ENCODE measurements at places on chromosomes 1 and 21.
A peak's percentile ranks its signal among the peaks of the same experiment; 100 is the strongest.

GRCh38 chr1:75310067-75310466 is 175.9 kb downstream of the LHX8 start:
- DNase-seq, result no peak

DNA sequence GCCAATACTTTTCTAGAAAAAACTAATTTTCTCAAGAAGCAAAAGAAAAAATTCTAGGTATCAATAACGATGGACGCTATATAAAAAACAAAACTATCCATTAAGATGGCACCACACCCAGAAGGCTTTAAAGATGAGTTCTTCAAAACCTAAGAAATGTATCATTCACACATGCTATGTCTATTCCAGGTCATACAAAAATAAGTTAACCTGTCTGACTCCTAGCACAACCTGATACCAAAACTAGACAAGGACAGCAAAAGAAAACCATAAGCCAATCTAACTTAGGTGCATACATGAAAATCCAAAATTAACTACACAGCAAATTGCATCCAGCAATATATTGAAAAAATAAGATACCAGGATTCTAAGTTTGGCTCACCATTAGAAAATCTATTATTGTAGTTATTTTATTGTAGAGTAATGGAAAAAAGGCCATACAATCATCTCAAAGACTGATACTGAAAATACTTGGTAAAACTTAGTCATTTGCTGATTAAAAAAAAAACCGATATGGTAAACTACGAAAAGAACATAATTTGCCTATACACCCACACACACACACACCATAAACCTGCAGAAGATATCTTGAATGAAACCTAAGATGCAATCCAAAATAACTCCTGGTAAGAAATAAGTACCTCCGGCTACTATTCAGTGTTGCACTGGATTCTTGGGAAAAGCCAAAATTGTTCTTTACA is 55.0 kb downstream of the TRAF5 start:
- no peak for DNase-seq

DNA sequence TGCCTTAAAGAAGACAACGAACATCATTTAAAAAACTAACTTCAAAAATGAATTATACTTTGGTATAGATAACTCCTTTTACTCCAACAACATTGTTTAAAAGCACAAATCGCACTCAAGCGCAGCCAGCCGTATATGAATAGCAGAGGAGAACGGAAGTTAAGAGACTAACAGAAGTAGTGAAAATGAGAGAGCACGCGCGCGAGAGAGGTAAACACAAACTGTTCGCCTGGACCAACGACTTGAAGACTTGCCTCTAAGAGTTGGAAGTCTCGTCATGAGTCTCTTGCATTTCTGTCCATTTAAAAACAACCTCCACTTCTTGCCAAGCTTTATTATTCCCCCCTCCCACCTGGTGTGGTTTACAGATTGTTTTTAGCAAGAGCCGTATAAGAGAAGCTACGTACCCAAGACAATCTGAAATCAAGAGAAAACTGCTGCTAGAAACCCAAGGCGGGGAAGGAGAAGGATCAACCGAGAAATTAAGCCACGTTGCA is 479 bp downstream of the SELENOF start:
- DNase-seq, result no peak

DNA sequence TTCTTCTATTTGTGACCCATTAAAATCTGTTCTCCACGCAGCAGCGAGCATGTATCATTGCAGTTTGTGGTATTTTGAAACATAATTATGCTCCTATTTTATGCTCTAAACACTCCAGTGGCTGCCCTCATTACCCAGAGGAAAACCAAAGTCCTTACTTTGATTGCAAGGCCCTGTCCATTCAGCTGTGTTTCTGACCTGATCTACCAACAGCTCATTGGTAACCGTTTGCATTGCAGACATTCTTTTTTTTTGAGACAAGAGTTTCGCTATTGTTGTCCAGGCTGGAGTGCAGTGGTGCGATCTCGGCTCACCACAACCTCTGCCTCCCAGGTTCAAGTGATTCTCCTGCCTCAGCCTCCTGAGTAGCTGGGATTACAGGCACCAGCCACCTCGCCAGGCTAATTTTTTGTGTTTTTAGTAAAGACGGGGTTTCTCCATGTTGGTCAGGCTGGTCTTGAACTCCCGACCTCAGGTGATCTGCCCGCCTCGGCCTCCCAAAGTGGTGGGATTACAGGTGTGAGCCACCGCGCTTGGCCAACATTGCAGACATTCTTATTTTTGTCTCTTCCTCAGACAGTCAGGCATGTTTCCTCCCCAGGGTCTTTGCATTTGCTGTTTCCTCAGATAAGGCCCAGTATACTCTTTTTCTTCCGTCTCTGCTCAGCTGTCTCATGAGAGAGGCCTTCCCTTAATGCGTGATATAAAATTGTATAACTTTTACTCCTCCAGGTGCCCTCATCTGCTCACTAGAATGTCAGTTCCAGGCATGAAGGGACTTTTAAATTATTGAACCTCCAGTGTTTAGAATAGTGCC is 32.5 kb downstream of the THRAP3 start:
- DNase-seq, result no peak

DNA sequence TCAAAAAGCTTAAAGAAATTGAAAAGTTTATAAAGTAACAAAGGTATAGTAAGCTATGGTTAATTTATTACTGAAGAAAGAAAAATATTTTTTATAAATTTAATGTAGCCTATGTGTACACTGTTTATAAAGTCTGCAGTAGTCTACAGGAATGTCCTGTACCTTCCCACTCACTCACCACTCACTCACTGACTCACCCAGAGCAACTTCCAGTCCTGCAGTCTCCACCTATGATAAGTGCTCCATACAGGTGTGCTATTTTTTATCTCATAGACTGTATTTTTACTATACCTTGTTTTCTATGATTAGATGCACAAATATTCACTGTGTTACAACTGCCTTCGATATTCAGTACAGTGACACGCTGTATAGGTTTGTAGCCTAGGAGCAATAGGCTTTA is 106.6 kb downstream of the NR5A2 start:
- DNase-seq, result no peak

DNA sequence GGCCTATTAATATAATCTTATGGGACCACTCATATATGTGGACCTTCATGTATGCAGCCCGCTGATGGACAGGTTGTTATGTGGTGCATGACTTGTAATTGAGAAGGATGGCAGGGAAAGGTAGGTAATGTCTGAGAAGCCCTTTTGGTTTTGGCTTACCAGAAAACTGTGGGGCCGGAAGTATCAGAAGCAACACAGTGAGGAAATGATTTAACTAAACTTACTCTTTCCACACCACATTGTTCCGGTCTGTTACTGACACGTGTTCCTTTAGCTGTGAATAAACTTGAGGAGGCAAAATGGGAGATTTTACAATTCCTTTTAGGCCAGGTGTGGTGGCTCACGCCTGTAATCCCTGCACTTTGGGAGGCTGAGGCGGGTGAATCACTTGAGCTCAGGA is 32.4 kb downstream of the KIF1B start:
- DNase-seq, result no peak

GRCh38 chr1:90201467-90202358 is 206.8 kb downstream of the ZNF326 start:
- no peak for DNase-seq

DNA sequence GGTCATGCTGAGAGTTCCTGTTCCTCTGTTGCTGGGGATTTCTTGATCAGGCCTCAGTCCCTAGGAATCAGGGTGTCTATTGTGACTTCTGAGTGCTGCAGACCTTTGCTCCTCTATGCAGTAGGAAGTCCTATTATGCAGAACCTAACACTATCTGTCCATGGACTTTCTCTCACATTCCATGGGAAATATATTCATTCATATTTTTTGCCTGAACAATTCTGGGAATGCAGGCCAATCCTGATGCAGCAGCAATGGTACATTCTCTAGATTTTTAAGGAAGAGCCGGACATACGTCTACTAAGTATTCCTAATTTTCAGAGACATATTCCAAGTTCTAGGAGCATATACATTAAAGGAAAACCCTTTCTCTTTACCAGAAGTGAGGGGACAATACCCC is 61.1 kb upstream of the C1orf87 start:
- no peak for DNase-seq

DNA sequence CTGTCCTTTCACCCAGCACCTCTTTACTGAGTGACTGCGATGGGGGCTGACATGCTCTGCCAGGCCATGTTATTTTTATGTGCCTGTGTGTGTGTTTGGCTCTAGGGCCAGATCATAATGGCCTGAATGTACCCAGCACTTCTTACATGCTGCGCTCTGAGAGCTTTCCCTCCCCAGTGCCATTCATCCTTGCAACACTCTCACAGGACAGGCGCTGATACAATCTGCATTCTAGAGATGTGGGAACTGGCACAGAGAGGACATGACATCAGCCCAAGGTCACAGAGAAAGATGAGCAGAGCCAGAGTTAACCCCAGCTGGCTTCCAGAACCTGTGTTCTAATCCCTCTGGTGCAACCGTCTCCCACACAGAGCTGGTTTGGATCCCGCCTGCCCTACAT is 54.5 kb downstream of the ARHGEF10L start:
- no peak for DNase-seq

- no peak for DNase-seq
These were observed 17.0 kb downstream of the DENND2D start for GRCh38 chr1:111183308-111184069.

- no peak for DNase-seq
These were observed 3.2 kb downstream of the TRNP1 start for GRCh38 chr1:26996665-26997064.

- DNase-seq, result no peak
These were observed 81.8 kb downstream of the RGS7 start for GRCh38 chr1:241275226-241275625.

- no peak for DNase-seq
These were observed 296.5 kb downstream of the SIPA1L2 start for GRCh38 chr1:232333419-232333767.

DNA sequence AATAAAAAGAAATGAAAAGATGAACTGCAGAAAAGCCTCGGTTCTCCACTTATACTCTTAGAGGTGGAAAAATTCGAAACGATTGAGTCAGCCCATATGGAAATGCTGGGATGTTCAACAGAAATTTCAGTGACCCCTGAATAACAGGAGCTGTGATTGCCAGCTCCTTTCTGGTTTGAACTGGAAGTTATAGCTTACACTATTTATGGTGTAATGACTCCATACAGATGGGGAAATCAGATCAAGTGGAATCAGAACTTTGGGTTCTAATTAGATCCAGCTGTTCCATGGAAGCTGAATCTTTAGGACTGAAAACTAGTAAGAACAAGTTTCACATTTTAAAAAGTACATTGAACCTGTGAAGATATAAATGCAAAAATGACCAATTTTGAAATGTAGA is 569.3 kb upstream of the ZRANB2 start:
- no peak for DNase-seq

GRCh38 chr21:33380483-33380998 is 22.7 kb upstream of the IFNGR2 start:
- no peak for DNase-seq

- DNase-seq, result no peak
These were observed 26.6 kb downstream of the SMAP2 start for GRCh38 chr1:40399984-40400704.

DNA sequence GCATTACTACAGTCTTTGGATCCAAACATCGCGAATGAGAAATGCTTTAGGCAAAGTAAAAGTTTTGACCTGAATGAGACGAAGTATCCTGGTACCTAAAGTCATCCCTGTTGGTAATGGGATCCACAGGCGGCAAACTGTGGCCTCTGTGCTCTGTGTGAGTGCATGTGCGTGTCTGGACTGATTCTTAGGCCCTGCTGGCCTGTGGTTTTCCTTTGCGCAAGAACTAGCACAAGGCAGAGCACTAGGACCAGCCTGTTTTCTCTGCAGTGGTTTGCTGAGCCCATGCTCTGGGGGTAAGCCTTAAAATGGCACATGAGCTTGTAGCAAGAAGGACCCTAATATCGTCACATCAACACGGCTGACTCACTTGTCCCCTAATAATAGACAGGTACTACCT is 251.2 kb downstream of the DSCAM start:
- DNase-seq, result no peak

- no peak for DNase-seq
These were observed 43.7 kb downstream of the CHAF1B start for GRCh38 chr21:36428761-36429432.

DNA sequence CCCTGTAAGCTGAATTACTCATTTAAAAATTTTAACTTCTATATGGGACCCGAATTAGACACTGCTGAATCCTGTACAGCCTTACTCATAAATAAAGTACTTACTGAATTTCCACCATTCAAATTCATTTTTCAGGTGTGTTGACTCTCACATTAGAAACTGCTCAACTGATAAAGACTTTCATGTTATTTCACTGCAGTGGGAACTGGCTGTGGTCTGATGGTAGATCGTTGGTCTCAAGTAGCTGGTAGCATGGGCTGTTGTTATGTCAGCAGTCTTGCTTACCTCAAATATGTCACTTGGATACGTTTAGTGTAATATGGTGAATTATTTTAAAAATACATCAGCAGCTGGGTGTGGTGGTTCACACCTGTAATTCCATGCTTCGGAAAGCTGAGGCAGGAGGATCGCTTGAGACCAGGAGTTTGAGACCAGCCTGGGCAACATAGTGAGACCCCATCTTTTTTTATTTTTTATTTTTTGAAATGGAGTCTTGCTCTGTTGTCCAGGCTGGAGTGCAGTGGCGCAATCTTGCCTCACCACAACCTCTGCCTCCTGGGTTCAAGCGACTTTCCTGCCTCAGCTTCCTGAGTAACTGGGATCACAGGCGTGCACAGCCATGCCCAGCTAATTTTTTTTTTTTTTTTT is 10.4 kb downstream of the DEGS1 start:
- DNase-seq, result no peak

GRCh38 chr21:38243732-38244406 is 12.9 kb upstream of the KCNJ15 start:
- no peak for DNase-seq

DNA sequence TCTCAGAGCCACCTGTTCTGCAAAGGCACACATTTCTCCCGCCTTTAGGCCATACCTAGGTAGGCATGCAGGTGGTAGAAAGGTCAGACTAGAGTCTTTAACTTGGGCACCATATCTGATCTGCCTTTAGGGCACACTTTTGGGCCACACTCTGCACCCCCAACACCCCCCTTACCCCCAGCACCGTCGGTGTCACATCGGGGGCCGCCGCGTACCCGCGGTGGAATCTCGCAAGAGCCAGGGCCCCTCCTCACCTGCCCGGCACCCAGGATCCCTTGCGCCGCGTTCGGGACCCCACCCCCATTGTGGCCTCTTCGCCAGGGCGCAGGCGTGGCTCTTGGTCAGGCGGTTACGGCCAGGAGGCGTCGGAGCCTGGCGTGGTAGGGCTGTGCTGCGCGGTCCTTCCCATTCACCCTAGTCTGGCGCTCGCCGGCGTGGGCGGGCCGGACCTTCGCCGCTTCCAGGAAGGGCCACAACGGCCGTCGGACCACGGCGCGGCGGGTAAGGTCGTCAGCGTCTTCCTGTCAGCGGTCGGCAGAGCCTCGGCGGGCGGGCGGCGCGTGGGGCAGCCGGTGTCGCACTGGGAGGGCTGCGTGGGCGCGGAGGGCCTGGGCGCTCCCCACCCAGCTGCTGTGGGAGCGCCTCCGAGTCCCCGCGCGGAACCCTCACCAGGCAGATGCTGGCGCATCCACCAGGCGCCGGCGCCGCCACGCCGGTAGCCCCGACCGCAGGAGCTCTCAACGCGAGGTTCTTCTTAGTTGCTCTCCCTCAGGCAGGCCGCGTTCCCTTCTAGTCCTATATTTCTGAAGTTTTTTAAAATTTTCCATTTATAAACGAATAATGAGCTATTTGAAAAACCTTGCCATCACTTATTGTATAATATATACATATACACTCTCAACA is at the start of gene DNAH14:
Gene DNAH14 (plus strand): TSS at position 341 of the 903 bp plus-strand sequence. CDS start 23,028 bp downstream, outside the sequence.
- DNase-seq, result peak; percentile 85

GRCh38 chr1:24351247-24351646 is 32.1 kb downstream of the GRHL3 start:
- DNase-seq, result no peak
